Dorsolateral prefrontal cortex (tissue), 122 donors: ENCODE measurements at places on chromosomes 2 and 18.
A peak's percentile ranks its signal among the peaks of the same experiment; 100 is the strongest.

DNA sequence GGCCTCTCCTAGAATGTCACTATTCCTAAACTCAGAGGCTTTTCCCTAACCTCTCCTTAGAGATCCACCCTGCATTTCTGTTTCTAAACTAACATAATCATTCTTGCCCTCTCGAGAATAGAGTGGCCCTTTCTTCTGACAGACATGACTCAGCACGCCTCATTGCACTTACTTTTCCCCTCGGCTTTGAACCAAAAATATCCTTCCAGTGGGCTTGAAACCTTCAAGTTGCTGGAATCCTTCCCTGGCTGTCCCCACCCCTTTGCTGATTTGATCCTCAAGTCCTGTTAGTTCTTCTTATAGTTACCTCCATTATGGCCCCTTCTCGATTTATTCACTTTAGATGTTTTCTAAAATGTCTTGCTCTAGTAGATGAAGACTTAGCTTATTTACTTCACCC is 158.0 kb downstream of the LTBP1 start:
- no peak for DNase-seq

- no peak for DNase-seq
Observed at GRCh38 chr2:232228971-232229894, 149.3 kb upstream of the ALPP start.

GRCh38 chr2:202542142-202542541 is 92.6 kb upstream of the FAM117B start:
- no peak for DNase-seq

- no peak for DNase-seq
Observed at GRCh38 chr2:140893685-140894084, 1237.1 kb downstream of the LRP1B start.

DNA sequence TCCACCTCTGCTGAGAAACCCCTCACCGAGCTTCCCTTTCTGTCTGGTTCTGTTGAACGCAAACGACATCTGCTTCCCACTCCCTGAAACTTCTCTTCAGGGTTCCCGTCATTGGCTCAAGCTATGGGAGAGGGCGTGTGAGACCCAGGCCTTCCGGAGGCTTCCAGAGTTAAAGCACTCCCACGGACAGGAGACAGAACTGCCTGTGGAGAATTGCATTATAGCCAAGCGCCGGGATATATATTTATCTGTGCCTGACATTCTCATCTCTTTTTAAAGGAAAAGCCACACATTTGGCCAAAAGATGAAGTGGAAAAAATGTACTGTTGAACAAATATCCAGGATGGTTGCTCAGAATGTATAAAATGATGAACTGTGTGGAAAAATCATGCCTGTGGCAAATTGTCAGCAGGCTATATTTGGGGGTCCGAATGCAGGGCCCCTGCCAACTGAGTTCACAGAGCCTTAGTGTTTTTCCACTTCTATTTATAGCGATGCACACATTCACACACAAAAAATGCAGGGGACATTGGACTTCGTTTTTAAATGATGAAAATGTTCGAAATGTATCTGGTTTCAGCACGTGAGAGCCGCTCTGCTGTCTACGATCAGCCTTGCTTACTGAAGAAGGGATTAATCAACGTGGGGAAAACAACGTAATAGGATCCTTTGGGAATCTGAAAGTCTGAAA is 59.5 kb downstream of the E2F6 start:
- DNase-seq, result no peak

- no peak for DNase-seq
Observed at GRCh38 chr2:212777020-212777491, 238.5 kb upstream of the ERBB4 start.

GRCh38 chr2:49928551-49928950 is 774.2 kb upstream of the FSHR start:
- DNase-seq, result no peak

DNA sequence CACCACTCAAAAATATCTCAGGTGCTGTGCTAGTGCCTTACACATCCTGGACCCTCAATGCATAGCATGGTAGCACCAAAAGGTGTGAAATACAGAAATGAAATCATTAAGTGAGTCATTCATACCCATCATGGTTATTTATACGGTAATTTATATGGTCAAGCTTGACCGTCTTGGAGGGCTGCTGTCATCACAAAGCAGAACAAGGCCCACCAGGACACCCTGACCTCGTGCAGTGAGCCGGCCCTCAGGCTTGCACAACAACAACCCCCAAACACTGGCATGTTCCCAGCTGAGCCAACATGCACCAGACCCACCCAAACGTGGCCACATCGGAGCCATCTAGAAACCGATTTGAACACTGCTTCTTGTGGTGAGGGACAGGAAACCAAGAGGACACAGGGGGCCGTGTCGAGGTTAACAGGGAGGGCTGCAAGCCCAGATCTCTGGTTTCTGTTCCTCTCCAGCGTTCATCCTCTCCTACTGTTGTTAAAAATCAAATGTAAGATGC is 378.5 kb upstream of the ID2 start:
- DNase-seq, result peak; percentile 52

- DNase-seq, result no peak
Observed at GRCh38 chr2:215019521-215020145, 118.8 kb downstream of the ABCA12 start.

DNA sequence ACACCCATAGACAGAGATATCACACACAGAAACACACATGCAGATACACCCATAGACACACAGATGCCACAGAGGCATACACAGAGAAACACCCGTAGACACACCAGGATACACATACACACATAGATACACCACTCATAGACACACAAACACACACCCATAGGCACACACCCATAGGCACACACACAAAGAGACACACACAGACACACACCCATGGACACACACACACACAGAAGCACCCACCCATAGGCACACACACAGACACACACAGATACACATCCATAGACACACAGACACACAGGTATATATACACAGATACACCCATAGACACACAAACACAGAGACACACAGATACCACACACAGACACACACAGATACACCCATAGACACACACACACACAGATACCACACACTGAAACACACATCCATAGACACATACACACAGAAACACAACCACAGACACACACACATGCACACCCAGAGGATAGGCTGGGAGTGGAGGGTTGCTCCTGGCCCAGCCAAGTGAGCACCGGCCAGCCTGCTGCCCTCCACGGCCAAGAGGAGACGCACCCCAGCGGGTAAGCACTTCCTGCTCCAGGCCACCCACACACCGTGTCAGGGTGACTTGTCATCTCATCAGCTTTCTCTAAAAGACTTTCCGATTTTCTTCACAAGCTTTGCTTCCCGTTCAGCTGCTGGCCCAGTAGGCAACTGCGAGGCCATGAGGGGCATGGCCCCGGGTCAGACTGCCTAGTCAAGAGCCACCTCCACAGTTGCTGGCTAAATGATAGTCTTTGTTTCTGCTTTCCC is 14.1 kb upstream of the CNNM3 start:
- DNase-seq, result no peak

DNA sequence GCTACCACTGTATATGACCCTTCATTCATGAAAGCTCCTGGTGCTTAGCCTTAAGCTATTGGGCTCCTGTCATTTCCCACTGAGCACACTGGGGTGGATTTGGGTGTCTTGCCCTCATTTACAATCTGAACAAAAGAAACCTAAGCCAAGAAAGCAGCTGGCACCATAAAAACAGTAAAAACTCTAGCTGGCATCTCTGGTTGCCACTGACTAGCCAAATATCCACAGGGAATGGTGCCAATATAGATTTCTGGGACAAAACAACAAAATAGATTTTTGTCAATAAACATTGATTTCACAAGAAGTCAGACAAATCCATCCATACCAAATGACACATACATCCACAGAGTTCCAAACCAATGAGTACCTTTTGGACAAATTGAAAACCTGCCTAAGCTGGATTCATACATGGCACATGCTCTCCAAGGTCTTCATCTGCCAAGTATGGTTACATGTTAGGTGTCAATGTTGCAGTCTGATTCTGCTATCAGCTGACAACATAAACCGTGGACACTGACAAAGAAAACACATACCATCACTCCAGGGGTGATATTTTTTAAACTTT is 1081.5 kb upstream of the ZEB2 start:
- no peak for DNase-seq

- DNase-seq, result no peak
Observed at GRCh38 chr2:238573065-238573778, 146.5 kb downstream of the ASB1 start.

DNA sequence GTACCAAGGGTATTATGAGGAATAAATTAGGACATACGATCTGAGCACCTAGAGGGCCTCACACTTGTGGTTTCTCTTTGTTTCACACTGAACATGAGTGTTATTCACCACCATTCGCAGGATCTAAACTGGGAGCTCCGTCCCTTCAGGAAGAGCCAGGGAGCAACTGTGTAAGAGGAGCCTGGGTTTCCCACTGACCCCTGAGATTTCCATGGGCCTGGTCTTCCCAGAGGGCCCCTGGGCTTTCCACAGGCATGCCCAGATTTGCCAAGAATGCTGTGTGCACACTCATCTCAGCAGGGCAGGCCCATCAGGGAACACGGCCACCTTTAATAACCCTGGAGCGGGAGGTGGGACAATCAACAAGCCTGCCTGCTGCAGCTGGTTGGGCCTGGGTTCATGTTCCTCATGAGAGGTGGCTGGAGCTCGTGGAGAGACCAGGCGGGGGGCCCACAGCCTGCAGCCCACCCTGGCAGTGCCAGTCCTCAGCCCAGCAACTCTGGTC is 416.8 kb upstream of the MYT1L start:
- DNase-seq, result no peak

DNA sequence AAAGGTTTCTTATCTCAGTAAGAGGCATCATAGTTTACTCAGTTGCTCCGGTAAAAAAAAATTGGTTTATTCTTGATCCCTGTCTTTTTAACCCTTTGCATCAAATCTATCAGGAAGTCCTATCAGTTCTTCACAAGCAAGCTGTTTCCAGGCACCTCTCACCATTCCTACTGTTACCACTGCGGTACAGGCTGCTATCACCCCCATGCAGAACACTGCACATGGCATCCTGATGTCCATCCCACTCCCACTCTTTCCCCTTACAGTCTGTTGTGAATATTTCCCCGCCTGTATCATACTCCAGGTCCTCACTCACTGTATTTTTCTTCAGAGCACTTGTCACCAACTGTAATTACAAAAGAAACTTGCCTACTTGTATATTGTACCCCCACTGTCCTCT is 5.3 kb upstream of the CNRIP1 start:
- no peak for DNase-seq

DNA sequence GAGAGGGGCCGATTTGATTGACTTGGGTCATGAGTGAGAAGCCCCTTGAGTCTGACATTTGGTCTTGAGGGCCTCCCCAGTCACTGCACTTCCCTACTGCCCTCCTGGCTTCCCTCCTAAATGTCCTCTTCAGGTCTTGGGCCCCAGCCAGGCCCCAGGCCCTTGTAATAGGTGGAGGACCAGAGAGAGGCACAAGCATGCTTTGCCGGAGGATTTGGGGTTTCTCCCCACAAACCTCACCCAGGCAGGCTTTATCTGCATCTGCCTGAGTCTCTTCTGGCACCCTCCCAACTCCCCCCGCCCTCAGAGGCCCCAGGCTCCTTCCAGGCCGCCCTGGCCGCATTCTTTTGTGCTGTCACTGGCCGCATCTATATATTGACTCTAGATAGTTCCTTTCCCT is 270.7 kb downstream of the HAUS1 start:
- no peak for DNase-seq

DNA sequence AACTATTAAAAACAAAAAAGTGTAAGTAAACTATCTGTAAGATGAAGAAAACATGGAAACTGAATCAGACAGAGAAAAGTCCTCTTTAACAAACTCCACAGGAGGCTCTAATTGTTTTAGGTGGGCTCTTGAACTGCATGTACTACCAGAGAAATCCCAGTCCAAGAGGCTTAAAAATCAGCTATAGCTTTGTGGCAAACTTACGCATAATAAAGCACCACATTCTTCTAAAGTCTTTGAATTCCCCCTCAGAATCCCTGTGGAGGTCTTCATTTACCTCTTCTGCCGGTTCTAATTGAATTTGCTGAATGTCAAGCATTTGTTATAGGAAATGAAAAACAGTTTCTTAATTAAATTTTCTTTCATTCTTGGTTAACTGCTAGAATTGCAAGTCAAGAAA is 40.8 kb downstream of the CHN1 start:
- no peak for DNase-seq

DNA sequence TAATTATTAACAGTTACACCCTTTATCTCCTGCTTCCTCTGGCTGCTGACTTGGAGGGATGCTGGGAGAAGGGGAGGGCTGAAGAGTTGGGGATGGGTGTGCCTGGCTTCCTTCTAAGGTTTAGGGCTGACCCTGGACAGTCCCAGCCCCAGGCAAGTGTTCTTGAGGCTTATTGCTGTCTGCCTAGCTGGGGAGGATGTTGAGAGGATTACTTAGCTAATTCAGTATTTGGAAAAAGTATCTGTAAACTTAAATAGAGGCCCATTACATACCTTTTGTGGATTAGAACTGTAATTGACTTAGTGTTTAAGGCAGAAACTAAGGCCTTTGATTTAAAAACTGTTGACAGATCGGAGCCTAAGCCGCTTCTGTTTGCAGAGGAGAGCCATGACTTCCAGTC is 67.6 kb downstream of the AGAP1 start:
- no peak for DNase-seq

DNA sequence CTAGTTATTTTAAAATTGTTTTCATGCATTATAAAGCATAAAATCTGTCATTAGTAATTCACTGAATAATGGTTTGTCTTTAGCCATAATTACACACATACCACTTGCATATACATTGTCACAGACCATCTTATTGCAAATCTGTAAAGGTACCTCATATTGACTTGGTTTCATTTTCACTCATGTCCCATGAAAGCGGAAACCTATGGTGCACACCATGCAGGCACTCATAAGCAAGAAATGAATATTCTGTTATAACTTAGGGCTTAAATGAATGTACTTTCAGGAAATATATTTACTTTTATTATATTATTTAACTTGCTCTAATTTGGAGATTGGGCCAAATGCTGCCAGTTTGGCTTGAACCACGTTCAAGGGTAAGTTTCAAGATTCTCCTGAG is 29.2 kb upstream of the STK17B start:
- no peak for DNase-seq

GRCh38 chr2:238927746-238928519 is 80.0 kb downstream of the TWIST2 start:
- no peak for DNase-seq

DNA sequence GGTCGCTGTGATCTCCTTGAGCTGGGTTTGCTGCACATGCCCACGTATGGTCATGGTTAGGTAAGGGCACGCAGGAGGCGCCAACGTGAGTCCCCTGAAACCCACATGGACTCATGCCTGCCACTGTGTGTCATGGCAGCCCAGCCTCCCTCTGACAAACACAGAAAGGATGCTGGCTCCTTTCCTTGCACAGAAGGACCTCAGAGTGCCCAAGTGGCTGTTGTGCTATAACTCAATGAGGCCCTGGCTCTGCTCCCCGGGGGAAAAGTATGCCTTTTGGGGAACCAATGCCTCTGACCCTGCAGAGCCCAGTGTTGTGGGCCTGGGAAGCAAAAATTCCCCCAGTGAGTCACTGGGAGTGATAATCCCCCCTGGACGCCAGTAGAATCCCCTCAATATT is 233.9 kb downstream of the VAPA start:
- no peak for DNase-seq
